Suprapubic skin (tissue), 4 donors: ENCODE measurements at places on chromosomes 12 and 14. TPM values are rescaled to one million over a fixed set of nuclear protein-coding genes. Genes with fewer than 3 reads are reported as not detected.

Gene BRI3BP
- 15.7 TPM for total RNA-seq

- no peaks in the 10 kb centered on the region for H3K27me3 ChIP-seq
- H3K36me3 ChIP-seq: no peaks in the 10 kb centered on the region
- H3K4me3 ChIP-seq: no peak overlapping the region
- no peaks in the 10 kb centered on the region for H3K4me1 ChIP-seq
Observed at GRCh38 chr12:88253371-88253978, 111.4 kb downstream of the TMTC3 start.

Gene C12orf56
- 1.2 TPM for total RNA-seq

Gene HOXC4
- total RNA-seq: 1.6 TPM

Gene DCAF5
- total RNA-seq: 67.6 TPM

GRCh38 chr12:8527250-8528130, 13.2 kb downstream of the CLEC4E start:
- no peak overlapping the region for H3K27ac ChIP-seq
- no peak overlapping the region for H3K4me3 ChIP-seq
- H3K36me3 ChIP-seq: no peaks in the 10 kb centered on the region
- peaks cover 3% of the 10 kb centered on the region for H3K27me3 ChIP-seq
- peak; percentile 68 for DNase-seq
- no peaks in the 10 kb centered on the region for H3K4me1 ChIP-seq

DNA sequence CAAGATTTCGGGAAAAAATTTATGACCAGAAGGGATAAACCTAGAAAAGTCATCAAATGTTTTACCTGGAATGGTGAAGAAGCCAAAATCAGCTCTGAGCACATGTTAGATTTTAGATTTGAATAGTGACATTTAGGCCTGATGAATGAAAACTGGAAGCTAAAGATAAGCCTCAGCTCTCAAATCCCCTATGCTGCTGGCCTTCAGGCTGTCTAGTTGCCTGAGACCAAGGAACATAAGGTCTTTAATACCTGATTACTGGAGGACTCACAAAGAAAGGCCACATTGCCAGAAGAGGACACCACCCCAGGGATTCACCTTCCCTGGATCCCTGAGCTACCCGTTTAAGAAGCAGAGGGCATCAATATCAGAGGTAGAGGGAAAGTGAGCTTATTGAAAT, 56.6 kb downstream of the BCL2L14 start:
- no peak overlapping the region for H3K4me3 ChIP-seq
- no peaks in the 10 kb centered on the region for H3K27me3 ChIP-seq
- peaks cover 41% of the 10 kb centered on the region for H3K36me3 ChIP-seq
- H3K4me1 ChIP-seq: no peaks in the 10 kb centered on the region

Gene PSMC1
- total RNA-seq: 120 TPM

DNA sequence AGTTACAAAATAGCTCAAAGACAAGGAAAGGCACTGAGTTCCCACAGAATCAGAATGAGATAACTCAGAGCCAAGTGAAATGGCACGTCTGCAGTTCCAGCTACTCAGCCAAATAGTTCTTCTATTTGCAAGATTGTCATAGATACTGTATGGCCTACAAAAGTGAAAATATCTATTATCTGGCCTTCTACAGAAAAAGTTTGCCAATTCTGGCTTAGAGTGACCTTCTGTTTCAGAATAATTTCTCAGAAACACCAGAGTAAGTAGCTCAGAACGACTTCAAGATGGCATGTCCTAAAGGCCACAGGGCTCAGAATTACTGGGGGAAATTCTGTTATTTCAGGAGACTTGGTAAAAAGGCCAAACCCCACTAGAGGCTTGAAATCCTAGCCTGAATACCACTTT, 10.7 kb upstream of the RTRAF start:
- no peak for DNase-seq
- H3K4me3 ChIP-seq: no peak overlapping the region
- H3K27me3 ChIP-seq: no peaks in the 10 kb centered on the region
- no peaks in the 10 kb centered on the region for H3K36me3 ChIP-seq

DNA sequence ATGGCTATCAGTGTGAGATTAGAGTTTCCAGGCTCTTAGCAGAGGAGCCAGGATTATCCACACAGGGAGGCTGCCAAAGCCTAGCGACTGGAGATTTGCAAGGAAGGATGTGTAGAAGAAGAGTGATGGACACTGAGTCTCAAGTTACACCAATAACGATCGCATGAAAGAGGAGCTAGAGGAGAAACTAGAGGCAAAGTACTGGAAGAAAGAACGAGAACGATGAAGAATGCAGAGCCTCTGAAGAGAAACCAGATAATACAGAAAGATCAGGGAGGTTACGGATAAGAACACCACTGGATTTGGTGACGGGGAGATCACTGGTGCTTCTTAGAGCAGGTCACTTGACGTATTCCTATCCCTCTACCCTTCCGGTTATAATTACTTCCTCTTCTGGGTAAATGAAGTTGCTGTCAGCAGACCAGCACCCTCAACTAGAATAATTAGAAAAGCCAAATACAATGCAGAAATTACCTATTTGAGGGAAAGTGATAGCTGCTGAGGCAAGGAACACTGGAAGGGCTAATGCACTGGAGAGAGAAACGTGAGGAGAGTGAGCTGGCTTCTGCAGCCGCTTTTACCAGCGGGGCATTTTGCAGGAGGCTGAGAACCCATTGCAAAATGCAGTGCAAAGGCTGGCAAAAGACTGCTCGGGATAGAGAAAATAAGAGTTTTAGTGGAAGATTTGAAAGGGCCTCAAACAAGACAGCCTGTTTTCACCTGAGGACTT, 93.1 kb upstream of the HIF1A start:
- H3K27me3 ChIP-seq: no peaks in the 10 kb centered on the region
- no peak overlapping the region for H3K27ac ChIP-seq
- no peaks in the 10 kb centered on the region for H3K36me3 ChIP-seq
- no peak for DNase-seq
- no peak overlapping the region for H3K4me3 ChIP-seq

DNA sequence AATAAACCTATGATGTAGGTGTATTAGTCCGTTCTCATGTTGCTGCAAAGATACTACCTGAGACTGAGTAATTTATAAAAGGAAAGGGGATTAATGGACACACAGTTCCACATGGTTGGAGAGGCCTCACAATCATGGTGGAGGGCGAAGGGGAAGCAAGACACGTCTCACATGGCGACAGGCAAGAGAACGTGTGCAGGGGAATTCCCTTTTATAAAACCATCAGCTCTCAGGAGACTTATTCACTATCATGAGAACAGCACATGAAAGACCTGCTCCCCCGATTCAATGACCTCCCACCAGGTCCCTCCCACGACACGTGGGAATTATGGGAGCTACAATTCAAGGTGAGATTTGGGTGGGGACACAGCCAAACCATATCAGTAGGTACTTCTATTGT, 58.7 kb upstream of the DICER1 start:
- no peaks in the 10 kb centered on the region for H3K36me3 ChIP-seq
- H3K4me3 ChIP-seq: no peak overlapping the region
- no peaks in the 10 kb centered on the region for H3K4me1 ChIP-seq

DNA sequence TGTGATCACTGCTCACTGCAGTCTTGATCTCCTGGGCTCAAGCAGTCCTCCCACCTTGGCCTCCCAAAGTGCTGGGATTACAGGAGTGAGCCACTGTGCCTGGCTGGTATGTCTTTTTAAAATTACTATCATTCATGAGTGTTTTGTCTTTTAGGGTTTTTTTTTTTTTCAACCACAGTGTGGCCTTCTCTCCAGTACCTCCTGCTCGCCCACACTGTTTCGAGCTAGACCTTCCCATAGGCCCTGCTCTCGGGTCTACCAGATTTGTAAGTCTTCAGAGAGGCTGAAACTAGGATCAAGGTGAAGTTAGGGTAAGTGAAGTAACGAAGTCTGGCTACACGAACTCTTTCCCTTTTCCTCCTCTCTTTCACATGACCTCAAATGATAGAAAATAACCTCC, 1.5 kb downstream of the BIN2 start:
- peak overlapping the region; percentile 7 for H3K4me3 ChIP-seq
- no peak overlapping the region for H3K27ac ChIP-seq
- H3K4me1 ChIP-seq: peaks cover 38% of the 10 kb centered on the region
- no peaks in the 10 kb centered on the region for H3K36me3 ChIP-seq

Gene TMEM132D
- not detected for total RNA-seq

DNA sequence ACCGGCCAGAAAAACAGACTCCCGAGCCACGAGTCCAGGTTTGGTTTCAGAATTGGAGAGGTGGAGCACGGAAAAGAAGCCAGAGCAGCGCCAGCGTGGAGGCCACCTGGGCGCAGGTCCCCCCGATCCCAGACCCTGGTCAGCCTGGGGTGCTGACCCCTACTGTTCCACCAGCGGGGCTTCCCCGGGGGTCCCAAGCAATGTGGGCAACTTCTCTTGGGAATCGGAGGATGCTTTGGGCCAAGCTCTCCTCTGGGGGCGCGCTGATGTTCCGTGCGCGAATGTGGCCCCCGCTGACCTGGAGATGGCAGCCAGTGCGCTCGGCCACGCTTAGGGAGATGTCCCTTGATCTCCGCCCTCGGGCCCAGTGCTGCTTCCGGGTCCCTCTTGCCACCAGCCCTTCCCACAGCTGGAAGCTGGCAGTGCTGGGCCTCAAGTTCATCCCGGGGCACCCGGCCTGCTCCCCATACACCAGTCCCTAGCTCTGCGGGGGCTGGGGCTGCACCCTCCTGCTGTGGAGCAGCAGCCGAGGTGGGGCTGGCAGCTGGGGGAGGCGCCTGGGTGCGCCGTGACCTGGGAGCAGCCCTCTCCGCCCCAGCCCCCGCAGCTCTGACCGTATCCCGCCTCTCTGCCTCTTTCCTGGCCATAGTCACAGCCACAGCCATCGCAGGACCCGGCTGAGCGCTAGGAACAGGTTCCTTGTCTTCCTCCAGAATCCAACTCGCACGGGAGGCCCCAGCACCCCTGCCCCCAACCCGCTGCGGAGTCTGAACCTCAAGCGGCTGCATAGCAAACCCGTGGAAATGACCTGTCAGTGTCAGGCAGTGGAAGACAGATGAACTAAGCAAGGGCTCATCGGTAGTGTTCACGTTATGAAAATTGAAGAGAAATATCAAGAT, 91.2 kb downstream of the RCOR1 start:
- DNase-seq: no peak
- no peak overlapping the region for H3K4me3 ChIP-seq

- DNase-seq: no peak
- no peaks in the 10 kb centered on the region for H3K36me3 ChIP-seq
- H3K4me3 ChIP-seq: no peak overlapping the region
- no peak overlapping the region for H3K27ac ChIP-seq
- no peaks in the 10 kb centered on the region for H3K4me1 ChIP-seq
- no peaks in the 10 kb centered on the region for H3K27me3 ChIP-seq
Observed at GRCh38 chr12:13749389-13749788, 232.0 kb downstream of the GRIN2B start.

DNA sequence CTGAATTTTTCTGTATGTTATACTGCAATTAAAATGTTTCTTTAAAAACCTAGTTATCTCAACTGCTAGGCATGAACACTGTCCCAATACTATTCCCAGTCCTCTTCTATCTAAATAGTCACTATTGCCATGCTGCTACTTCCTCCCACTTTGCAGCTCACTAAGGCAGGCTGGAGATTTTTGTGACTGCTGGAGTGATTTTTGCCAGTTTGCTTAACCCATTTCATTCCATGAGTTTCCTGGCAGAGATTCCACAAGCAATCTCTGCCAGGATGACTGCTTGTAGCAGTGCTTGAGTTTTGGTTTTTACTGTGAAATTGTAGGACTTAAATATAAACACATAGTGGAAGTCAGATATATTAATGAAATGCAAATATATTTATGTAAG, 80.8 kb downstream of the BHLHE41 start:
- H3K27me3 ChIP-seq: no peaks in the 10 kb centered on the region
- H3K4me3 ChIP-seq: no peak overlapping the region
- no peak for DNase-seq
- peaks cover 12% of the 10 kb centered on the region for H3K4me1 ChIP-seq
- H3K27ac ChIP-seq: no peak overlapping the region

- no peak for DNase-seq
- H3K36me3 ChIP-seq: no peaks in the 10 kb centered on the region
- H3K4me3 ChIP-seq: no peak overlapping the region
- no peak overlapping the region for H3K27ac ChIP-seq
Observed at GRCh38 chr12:95700316-95700785, 90.2 kb downstream of the NTN4 start.

GRCh38 chr12:124747426-124748161, 116.1 kb downstream of the SCARB1 start:
- H3K4me3 ChIP-seq: no peak overlapping the region
- H3K27me3 ChIP-seq: no peaks in the 10 kb centered on the region
- peak overlapping the region; percentile 83 for H3K27ac ChIP-seq
- no peaks in the 10 kb centered on the region for H3K36me3 ChIP-seq

- peaks cover 5% of the 10 kb centered on the region for H3K4me1 ChIP-seq
- no peak overlapping the region for H3K27ac ChIP-seq
- no peak overlapping the region for H3K4me3 ChIP-seq
Observed at GRCh38 chr12:52884526-52885293, 20.2 kb downstream of the KRT8 start.

- no peaks in the 10 kb centered on the region for H3K36me3 ChIP-seq
- no peak overlapping the region for H3K4me3 ChIP-seq
- DNase-seq: no peak
- H3K27ac ChIP-seq: no peak overlapping the region
- H3K27me3 ChIP-seq: no peaks in the 10 kb centered on the region
- H3K4me1 ChIP-seq: no peaks in the 10 kb centered on the region
Observed at GRCh38 chr14:92391726-92392125, 68.8 kb downstream of the SLC24A4 start.

Gene USP44
- 1.4 TPM for total RNA-seq

DNA sequence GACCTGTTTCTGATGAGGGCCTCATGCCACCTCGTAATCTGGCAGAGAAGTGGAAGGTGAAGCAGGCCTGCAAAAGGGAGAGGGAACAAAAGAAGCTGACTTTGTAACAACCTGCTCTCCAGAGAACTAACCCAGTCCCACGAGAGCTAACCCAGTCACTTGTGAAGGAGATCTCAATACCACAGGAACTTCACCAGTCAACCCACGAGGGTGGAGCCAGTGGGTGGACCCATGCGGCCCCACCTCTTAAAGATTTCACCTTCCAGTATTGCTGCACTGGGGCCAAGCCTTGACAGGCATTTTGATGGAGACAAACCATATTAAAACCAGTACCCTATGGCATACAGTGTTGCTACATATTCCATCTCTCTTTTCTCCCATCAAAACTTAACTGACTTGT, 55.1 kb downstream of the SERPINA10 start:
- H3K27ac ChIP-seq: no peak overlapping the region
- H3K27me3 ChIP-seq: no peaks in the 10 kb centered on the region
- H3K4me3 ChIP-seq: no peak overlapping the region
- DNase-seq: no peak
- H3K4me1 ChIP-seq: no peaks in the 10 kb centered on the region

GRCh38 chr14:52026901-52027300, 37.6 kb downstream of the RTRAF start:
- H3K27me3 ChIP-seq: no peaks in the 10 kb centered on the region
- H3K27ac ChIP-seq: no peak overlapping the region
- no peak overlapping the region for H3K4me3 ChIP-seq
- H3K4me1 ChIP-seq: peaks cover 5% of the 10 kb centered on the region

- no peaks in the 10 kb centered on the region for H3K27me3 ChIP-seq
- peak overlapping the region; percentile 64 for H3K4me3 ChIP-seq
- peaks cover 49% of the 10 kb centered on the region for H3K4me1 ChIP-seq
Observed at GRCh38 chr12:46382408-46382963, 9.9 kb upstream of the SLC38A2 start.

DNA sequence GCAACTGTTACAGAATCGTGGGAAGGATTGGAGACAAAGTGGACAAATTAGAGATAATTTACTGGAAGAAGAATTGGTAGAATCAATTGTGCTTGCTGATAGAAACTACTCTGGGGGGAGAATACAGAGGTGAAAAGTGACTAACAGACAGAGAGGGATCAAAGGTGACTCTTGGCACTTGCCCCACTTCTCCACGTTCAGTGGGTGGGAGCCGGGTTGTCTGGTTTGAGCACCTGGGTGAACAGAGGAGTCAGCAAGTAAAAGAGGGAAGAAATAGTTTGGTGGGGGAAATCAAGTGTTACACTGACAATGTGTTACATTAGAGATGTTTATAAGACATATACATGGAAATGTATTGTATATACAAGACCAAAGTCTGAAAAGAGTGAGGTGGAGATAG, 69.1 kb downstream of the PPP2R5E start:
- H3K27me3 ChIP-seq: no peaks in the 10 kb centered on the region
- no peak for DNase-seq
- no peak overlapping the region for H3K27ac ChIP-seq
- H3K4me3 ChIP-seq: no peak overlapping the region
